ENCODE measurements at places on chromosomes 6 and 20.

- no peak for DNase-seq
These were observed 13.7 kb upstream of the BPIFA2 start for GRCh38 chr20:33154252-33154651.

GRCh38 chr6:170282512-170283158 is 8.2 kb downstream of the DLL1 start:
- DNase-seq, result no peak

GRCh38 chr6:43402820-43403219 is 24.5 kb upstream of the ABCC10 start:
- no peak for DNase-seq

GRCh38 chr6:143146186-143146851 is 85.6 kb downstream of the AIG1 start:
- no peak for DNase-seq

GRCh38 chr20:62138204-62138543 is 5.0 kb downstream of the PSMA7 start:
- DNase-seq, result no peak

GRCh38 chr6:558959-559358 is 97.9 kb downstream of the HUS1B start:
- no peak for DNase-seq

GRCh38 chr20:19849341-19850197 is 91.5 kb downstream of the RIN2 start:
- no peak for DNase-seq

DNA sequence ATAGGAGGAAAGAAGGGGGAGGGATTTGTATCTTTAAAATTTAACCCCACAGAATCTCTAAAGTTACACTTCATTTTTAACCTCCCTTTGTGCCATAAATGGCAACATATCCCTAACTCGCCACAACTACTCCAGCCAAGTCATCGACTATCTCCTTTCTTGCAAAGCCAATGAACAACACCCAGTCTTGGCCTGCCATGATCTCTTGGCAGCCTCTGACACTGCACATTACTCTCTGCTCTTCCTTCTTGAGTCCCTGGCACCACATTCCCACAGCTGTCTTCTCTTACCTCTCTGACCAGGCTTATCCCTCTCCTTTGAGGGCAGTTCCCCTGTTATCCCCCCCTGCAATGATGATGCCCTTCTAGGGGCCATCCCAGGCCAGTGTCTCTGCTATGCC is 42.5 kb downstream of the MBOAT1 start:
- no peak for DNase-seq

DNA sequence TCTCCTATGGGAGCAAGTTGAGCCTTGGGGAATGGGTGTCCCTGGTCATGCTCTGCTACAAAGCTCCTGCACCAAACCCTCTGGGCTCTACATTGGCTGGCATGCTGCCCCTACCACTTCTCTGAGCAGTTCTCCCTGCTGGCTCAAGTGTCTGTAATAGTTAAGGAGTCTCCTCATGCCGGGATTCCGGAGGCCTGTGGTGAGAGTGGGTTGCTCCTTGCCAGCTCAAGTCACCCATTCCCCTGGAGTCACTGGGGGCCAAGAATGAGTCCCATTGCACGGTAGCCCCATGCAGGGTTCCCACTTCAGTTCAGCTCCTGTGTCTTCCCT is 173.9 kb downstream of the PRDM13 start:
- no peak for DNase-seq

DNA sequence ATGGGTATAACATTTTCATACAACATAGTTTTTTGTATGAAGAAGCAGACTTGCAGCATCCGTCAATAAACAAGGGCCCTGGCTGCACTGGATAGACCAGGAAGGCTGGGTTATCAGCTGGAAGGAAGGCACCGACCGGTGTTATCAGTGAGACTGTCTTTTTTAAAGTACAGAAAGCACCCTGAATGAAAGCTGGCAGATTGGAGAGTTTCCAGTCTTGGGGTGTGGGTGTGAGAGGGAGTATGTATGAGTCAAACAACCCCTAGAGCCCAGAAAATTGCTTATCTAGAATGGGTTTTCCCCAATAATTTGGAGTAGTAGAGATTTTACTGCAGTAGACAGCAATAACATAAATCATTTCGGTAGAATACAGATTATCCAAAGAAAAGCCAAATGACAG is 42.4 kb downstream of the TXLNB start:
- DNase-seq, result no peak

- DNase-seq, result no peak
These were observed 33.5 kb downstream of the CARMIL1 start for GRCh38 chr6:25312703-25313102.

- no peak for DNase-seq
These were observed 231.0 kb downstream of the MEI4 start for GRCh38 chr6:77883851-77884250.

DNA sequence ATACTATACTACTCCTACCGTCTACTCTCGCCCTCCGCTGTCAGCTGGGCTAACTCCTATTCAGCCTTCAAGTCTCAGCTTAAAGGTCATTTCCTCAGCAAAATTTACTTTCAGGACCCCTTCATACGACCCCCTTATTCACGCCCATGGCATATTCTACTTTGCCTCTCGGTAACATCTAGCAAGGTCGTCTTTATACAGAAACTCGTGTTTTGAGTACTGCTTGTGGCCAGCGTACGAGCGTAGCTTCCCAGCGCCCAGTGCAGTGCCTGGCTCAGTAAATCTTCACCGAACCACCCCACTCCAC is 546 bp downstream of the CRNKL1 start:
- no peak for DNase-seq

- DNase-seq, result no peak
These were observed 301 bp downstream of the PPP1R3D start for GRCh38 chr20:59939879-59940128.

- DNase-seq, result no peak
These were observed 256.4 kb downstream of the ARID1B start for GRCh38 chr6:157033428-157034140.
